GM12878 (cell line): ENCODE measurements at places on chromosomes 4 and X.

DNA sequence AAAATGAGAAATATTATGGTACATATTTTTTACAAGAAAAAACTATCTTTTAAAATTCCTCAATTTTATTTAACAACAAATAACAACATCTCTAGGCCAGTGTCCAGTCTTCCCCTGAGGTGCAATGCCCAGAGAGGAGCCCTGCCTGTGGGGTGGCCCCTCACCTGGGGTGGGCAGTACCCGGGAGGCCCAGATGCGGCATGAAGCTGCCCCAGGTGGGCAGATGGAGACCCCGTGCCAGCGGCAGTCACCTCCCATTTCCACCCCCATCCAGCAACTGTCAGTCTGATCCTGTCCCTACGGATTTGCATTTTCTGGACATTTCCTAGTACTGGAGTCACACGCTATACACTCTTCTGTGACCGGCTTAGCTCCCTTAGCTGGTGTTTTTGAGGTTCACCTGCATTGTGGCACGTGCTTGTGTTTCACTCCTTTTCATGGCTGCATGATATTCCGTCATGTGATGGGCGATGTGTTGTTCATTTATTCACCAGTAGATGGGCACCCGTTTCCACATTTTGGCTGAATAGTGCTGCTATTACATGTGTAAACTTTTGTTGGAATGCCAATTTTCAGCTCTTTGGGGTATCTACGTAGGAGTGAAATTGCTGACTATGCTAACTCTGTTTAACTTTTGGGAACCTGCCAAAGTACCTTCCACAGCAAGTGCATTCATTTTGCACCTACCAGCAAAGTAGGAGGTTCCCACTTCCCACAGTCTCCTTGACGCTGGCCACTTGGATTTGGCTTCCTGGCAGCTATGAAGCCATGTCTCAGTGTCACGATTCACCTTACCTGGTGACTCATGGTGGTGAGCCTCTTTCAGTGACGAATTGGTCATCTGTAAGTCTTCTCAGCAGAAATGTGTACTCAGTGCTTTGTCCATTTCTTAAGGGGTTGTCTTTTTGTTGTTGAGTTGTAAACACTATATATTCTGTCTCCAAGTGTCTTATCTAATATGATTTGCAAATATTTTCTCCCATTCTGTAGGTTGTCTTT is 11.7 kb upstream of the MAEA start:
- no peak for DNase-seq

DNA sequence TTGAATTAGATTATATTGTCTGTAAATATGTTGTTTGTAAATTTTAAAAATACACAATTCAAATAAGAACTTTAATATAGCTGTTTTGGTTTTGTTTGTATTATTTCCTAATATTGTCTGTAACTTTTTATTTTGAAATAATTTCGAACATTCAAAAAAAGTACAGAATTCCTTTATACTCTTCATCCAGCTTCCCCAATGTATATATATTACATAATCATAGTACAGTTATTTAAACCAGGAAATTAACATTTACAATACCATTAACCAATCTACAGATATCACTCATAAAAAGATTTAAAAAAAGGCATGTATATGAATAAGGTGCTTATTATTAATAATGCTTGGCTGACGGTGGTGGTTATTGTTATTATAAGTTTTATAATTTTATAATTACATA is 84.1 kb downstream of the LRBA start:
- DNase-seq = no peak

- DNase-seq = no peak
Observed at GRCh38 chrX:23118890-23119527, 119.2 kb downstream of the DDX53 start.

DNA sequence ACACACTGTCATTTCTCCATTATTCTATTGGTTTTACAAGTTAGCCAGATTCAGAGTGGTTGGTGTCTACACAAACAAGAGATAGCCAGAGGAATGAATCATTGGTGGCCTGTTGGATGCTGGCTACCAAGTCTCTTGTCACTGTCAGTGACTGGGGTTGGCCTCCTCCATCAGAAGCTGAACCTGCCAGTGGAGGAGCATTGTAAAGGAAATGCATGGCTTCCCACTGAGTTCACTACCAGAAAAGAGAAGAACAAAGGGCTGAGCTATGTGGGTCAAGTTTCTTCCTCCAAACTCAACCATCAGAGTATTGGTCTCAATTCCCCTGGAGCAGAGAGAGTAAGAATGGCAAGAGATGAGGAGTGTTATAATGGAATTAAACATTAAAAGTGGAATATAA is 26.5 kb upstream of the ANKRD50 start:
- DNase-seq = no peak

GRCh38 chrX:153908219-153908860 is 3.9 kb downstream of the AVPR2 start:
- no peak for DNase-seq

DNA sequence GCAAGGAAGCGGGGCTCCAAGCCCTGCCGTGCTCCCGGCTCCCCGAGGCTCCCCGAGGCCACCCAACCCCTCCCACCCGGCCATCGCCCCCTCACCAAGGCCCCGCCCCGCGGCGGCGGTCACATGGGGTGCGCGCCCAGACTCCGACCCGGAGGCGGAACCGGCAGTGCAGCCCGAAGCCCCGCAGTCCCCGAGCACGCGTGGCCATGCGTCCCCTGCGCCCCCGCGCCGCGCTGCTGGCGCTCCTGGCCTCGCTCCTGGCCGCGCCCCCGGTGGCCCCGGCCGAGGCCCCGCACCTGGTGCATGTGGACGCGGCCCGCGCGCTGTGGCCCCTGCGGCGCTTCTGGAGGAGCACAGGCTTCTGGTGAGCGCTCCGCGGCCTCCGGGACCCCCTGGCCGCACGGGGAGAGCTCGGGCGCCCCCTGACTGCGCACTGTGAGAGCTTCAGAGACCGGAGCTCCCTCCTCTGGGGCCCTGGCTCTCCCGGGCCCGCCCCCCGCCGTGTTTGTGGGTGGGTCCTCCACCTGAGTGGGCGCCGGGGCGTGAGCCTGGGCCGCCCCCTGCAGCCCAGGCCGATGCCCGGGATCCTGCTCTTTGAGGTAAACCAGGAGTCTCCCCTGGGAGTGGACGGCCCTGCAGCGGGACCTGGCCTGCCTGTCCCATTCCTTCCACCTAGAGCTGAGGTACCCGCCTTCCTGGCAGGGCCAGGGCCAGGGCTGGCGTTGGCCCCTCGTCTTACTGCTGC is at the start of gene IDUA:
IDUA (plus strand) TSS at position 166 of the 745 bp plus-strand sequence; CDS start at position 207, 41 bp downstream.
- DNase-seq = no peak
